Activated naive CD8-positive, alpha-beta T cell treated with anti-CD3 and anti-CD28 coated beads for 36 hours (primary cell): ENCODE measurements at places on chromosomes 2 and 18.

DNA sequence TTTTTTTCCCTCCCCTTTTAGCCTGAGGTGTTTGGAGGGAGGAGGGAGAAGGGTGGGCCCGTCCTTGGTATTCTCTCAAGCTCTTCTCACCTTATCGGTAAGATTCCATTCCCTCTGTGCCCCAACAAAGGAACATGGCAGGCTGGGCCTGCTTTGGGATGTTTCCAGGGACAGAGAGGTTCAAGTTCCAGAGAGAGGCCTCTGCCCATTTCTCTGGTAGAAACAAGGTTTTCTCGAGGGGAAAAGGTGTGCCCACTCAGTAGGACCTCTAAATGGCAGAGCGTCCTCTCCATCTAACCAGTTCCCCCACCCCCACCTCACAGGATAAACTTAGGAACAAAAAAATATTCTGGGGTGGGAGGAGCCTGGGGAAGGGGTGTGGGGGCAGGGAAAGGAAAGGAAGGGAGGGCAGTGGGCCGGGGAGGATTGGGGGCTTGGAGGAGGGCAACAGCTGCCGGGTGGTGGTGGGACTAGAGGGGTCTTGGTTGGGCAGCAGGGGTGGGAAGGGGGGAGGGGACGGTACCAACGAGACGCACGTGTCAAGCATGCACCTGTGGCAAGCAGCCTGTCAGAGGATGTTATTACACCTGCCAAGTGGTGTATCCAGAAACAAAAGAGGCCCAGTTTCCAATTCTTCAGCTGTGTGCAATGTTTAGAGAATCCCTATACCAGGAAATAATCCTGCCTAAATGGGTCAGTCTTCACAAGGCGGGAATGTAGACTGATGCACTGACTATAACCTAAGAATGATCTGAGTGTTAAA lies 2.1 kb downstream of the PCBP1 start:
- H3K36me3 ChIP-seq, result peaks cover 51% of the 10 kb centered on the region
- H3K27ac ChIP-seq, result peak overlapping the region; percentile 99
- peak overlapping the region; percentile 98 for H3K4me3 ChIP-seq

GRCh38 chr2:86398500-86399474 lies 42.4 kb upstream of the KDM3A start:
- H3K4me1 ChIP-seq, result peaks cover 5% of the 10 kb centered on the region
- no peak overlapping the region for H3K27ac ChIP-seq
- H3K27me3 ChIP-seq, result peaks cover 4% of the 10 kb centered on the region
- H3K36me3 ChIP-seq, result no peaks in the 10 kb centered on the region

DNA sequence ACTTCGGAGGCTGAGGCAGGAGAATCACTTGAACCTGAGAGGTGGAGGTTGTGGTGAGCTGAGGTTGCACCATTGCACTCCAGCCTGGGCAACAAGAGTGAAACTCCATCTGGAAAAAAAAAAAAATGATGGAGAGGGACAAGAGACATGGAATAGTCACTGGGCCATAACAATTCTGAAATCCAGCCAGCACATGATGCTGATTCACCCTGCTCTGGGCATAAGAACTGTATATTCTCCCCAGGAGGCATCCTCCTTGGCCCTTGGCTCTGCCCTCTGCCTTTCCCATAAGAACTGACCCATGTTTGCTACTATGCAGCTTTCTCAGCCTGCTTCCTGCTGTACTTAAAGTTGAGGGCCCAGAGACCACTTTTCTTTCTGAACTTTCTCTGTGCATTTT lies 297.7 kb downstream of the GBX2 start:
- peaks cover 6% of the 10 kb centered on the region for H3K27me3 ChIP-seq
- H3K27ac ChIP-seq, result no peak overlapping the region
- no peaks in the 10 kb centered on the region for H3K36me3 ChIP-seq
- H3K4me3 ChIP-seq, result no peak overlapping the region
- no peak for DNase-seq

GRCh38 chr2:30095402-30095801 lies 51.4 kb upstream of the YPEL5 start:
- H3K36me3 ChIP-seq, result no peaks in the 10 kb centered on the region
- H3K27ac ChIP-seq, result no peak overlapping the region
- DNase-seq, result no peak
- peaks cover 4% of the 10 kb centered on the region for H3K4me1 ChIP-seq
- H3K27me3 ChIP-seq, result peaks cover 22% of the 10 kb centered on the region

DNA sequence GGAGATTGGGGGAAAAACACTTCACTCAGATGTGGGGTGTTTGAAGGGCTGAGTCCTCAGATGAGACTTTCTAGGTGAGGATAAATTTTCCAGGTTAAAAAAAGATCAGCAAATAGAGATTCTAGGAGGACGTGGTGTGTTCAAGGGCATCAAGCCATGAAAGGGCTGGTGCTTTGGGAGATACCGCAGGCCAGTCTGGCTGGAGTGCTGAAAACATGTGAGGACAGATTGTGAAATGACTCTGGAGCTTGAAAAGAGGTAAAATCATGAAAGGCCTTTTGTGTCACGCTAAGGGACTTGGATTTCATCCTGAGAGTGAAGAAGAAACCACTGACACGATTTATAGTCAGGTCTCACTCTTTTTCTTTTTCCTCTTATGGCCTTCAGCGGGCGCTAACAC lies 320.5 kb downstream of the DPP10 start:
- no peaks in the 10 kb centered on the region for H3K36me3 ChIP-seq
- no peak for DNase-seq
- no peaks in the 10 kb centered on the region for H3K4me1 ChIP-seq
- H3K4me3 ChIP-seq, result no peak overlapping the region

DNA sequence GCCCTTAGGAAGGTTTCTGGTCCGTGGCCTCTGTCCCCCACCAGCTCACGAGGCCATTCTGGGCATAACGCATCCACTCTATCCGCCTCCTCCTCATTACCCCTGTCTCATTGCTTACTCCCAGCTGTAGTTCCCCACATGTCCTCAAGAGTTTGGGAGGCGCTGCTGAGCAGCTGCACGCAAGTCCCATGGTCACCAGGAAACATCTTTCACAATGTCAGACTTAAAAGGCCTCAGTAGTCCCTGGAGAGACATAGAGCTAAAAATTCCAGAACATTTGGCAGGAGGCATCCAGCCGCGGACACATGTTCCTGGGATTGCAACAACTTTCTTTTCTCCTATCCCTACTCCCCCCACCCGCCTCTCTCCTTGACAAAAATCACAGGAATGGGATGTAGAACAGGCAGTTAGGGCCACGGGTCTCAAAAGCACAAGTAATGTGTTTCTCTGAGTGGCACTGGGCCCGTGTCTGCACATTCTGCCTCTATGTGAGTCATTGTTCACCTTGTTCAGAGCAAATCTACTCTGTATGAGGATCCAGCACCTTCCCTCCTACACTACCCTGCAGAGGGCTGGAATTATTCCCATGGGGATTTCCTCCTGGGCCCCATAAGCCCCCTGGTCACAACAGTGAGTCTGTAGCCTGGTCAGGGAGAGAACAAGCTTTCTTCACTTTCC lies 8.1 kb downstream of the LBH start:
- peak overlapping the region; percentile 94 for H3K27ac ChIP-seq
- H3K27me3 ChIP-seq, result no peaks in the 10 kb centered on the region
- H3K36me3 ChIP-seq, result peaks cover 78% of the 10 kb centered on the region
- peaks cover 91% of the 10 kb centered on the region for H3K4me1 ChIP-seq

DNA sequence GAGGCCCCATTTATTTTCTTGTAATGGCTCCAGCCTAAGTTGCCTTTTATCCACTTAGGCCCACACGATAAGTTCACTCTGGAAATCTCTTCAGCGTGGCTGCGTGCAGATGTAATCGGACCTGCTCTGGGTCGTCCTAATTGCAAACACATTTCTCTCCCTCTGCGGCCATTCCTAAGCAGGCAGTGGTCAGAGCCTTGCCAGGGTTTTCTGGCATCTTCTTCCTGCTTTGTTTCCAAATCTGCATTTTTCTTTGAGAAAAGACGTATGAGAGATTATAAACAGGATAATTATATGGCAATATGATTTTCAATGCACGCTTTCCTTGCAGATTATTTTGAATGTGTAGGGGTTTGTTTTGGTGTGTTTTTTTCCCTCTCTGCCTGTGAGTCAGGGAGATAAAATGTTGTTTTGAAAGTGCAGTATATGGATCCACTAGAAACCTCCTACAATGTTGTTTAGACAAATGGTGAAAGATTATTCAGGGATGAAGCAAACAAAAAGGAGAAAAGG lies 239.4 kb upstream of the TANK start:
- H3K4me1 ChIP-seq, result no peaks in the 10 kb centered on the region
- no peak overlapping the region for H3K4me3 ChIP-seq
- no peak overlapping the region for H3K27ac ChIP-seq
- H3K27me3 ChIP-seq, result no peaks in the 10 kb centered on the region

DNA sequence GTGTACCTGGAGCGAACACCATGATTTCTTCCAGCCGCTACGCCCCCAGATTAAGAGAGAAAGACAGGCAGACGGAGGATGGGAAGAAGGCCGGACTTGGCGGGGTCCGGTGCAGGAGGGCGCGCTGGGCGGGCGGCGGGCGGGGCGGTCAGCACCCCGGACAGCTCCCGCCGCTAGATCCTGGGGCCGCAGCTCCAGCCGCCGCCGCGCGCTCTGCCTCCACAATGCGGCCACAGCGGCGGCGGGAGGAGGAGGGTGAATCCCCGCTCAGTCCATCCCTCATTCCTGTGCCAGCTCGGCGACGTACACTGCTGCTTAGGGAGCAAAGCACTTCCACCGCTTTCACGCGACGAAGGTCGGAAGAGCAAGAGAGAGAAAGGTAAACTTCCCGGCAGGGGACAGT lies at the start of gene AKAIN1:
AKAIN1 (minus strand) TSS at position 226 of the 403 bp plus-strand sequence; CDS start at position 22, 204 bp downstream.
- peaks cover 51% of the 10 kb centered on the region for H3K27me3 ChIP-seq
- no peak within 1 kb of the TSS for H3K27ac ChIP-seq
- H3K4me1 ChIP-seq, result peaks cover 15% of the 10 kb centered on the region
- H3K4me3 ChIP-seq, result peak within 1 kb of the TSS; percentile 73

GRCh38 chr2:160783474-160783873 lies 289.9 kb upstream of the RBMS1 start:
- H3K4me1 ChIP-seq, result no peaks in the 10 kb centered on the region

DNA sequence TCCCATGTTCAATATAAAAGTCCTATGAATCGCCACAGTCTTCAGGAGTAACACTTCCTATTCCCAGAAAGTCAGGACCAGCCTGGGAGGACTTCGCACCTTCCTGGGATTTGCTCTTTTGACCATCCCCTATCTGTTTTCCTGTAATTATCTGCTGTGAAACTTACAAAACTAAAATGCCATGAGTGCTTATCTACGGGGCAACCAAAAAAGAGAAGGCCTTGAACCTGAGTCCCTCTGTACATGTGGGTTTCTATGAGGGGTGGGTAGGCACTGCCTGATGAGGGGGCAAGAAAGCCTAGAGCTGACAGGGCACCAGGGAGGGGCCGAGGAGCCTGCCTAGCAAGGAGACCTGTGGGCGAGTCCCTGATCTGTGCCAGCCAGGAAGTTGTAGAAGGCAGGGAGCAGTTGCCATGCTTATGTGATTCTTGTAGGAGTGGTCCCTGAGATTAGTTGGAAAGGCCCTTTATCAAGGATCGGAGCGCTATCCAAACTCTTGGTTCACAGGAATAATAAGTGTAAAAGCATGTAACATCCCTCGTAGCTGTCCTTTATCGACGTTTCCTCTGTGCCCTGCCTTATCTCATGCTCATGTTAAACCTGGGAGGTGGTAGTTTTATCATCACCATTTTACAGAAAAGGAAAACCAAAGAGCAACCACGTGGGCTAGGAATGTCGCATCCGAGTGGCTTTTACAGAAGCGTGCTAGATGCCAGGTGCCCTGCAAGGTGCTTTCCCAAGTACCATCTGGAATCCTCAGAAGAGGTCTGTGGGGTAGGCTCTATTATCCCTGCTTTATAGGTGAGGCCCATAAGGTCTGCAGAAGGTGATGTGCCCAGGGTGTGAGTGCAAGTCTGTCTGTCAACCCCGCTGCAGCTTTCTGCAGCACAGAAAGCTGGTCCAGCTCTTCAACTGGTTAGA lies 111.8 kb downstream of the B3GNT2 start:
- H3K27ac ChIP-seq, result peak overlapping the region; percentile 100
- peaks cover 26% of the 10 kb centered on the region for H3K36me3 ChIP-seq
- peak overlapping the region; percentile 61 for H3K4me3 ChIP-seq
- H3K4me1 ChIP-seq, result peaks cover 79% of the 10 kb centered on the region

- H3K4me1 ChIP-seq, result peaks cover 4% of the 10 kb centered on the region
- H3K36me3 ChIP-seq, result no peaks in the 10 kb centered on the region
- no peaks in the 10 kb centered on the region for H3K27me3 ChIP-seq
- H3K4me3 ChIP-seq, result no peak overlapping the region
Observed at GRCh38 chr2:84548303-84548702, 32.0 kb downstream of the DNAH6 start.

GRCh38 chr2:85935746-85936208 lies 47.0 kb upstream of the ST3GAL5 start:
- no peak overlapping the region for H3K27ac ChIP-seq
- H3K27me3 ChIP-seq, result peaks cover 8% of the 10 kb centered on the region
- H3K36me3 ChIP-seq, result no peaks in the 10 kb centered on the region
- no peak overlapping the region for H3K4me3 ChIP-seq
- H3K4me1 ChIP-seq, result peaks cover 26% of the 10 kb centered on the region

GRCh38 chr18:15005313-15006130 lies 257.6 kb downstream of the ANKRD30B start:
- no peaks in the 10 kb centered on the region for H3K36me3 ChIP-seq
- H3K27ac ChIP-seq, result no peak overlapping the region
- no peak overlapping the region for H3K4me3 ChIP-seq
- H3K4me1 ChIP-seq, result no peaks in the 10 kb centered on the region

DNA sequence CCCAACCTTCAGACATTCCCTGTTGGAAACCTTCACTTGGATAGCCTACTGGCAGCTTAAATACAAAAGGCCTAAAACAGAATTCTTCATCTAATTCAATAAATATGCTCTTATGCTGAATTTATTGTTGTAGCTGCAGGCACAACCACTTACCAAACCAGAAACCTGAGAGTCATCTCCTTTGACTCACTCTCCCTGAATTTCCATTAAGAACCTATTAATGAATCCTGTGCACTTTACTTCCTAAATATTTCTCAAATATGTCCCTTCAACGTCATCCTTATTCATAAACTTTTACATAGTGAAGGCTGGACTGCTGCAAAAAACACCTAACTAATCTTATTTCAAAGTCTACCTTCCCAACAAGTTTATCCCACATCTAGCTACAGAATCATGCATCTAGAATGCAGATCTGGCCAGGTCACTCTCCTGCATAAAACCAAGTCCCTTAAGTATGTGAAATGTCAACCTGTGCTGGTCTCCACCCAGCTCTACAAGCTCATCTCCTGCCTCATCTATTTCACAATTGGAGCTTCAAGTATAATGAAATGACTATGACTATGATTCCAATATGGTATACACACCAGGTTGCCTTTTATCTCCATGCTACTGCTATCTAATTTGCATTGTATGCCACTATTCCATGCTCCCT lies 354.2 kb downstream of the ZEB2 start:
- H3K36me3 ChIP-seq, result no peaks in the 10 kb centered on the region
- H3K27ac ChIP-seq, result no peak overlapping the region
- no peaks in the 10 kb centered on the region for H3K27me3 ChIP-seq

GRCh38 chr18:29855637-29856036 lies 1186.9 kb downstream of the DSC3 start:
- H3K36me3 ChIP-seq, result no peaks in the 10 kb centered on the region
- no peak overlapping the region for H3K27ac ChIP-seq
- DNase-seq, result no peak
- H3K4me3 ChIP-seq, result no peak overlapping the region
- H3K27me3 ChIP-seq, result no peaks in the 10 kb centered on the region

DNA sequence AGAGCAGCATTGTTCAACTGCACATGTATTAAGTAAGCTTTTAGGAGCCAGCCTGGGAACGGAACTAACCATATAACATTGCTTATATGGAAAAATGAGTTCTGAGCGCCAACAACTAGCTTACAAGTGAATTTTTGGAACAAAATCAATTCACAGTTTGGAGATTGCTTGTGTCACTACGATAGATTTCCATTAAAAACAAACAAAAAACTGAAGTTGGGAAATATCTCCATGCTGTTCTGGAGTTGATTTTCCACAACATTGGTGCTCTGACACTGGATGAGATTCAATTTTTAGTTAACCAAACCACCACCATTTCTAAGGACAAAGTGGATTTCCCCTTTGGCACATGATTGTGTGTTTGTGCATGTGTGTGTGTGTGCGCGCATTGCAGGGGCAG lies 56.9 kb upstream of the ZNF397 start:
- no peak overlapping the region for H3K27ac ChIP-seq
- no peak for DNase-seq
- H3K4me3 ChIP-seq, result no peak overlapping the region
